ENCODE measurements at places on chromosomes 11 and 22.

- peak; percentile 11 for DNase-seq
Observed at GRCh38 chr11:110077831-110078325, 15.3 kb upstream of the ZC3H12C start.

GRCh38 chr11:64655941-64656601, 65.1 kb downstream of the SLC22A12 start:
- DNase-seq, result no peak

DNA sequence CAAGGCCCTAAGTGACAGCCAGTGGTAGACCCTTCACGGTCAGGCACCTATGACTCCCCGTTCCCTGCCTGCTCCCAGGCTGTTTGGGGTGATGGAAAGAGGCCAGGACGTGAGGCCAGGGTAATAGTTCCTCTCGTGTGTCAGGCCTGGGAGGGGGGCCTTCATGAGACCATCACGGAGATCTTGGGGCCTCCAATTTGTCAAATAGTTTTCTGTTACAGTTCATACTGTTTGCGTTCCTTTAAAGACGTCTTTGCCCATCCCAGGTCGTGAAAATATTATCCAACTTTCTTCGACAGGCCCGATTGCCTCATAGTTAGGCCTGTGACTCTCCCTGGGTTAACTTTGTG, 62.2 kb upstream of the KCNQ1OT1 start:
- DNase-seq, result no peak

DNA sequence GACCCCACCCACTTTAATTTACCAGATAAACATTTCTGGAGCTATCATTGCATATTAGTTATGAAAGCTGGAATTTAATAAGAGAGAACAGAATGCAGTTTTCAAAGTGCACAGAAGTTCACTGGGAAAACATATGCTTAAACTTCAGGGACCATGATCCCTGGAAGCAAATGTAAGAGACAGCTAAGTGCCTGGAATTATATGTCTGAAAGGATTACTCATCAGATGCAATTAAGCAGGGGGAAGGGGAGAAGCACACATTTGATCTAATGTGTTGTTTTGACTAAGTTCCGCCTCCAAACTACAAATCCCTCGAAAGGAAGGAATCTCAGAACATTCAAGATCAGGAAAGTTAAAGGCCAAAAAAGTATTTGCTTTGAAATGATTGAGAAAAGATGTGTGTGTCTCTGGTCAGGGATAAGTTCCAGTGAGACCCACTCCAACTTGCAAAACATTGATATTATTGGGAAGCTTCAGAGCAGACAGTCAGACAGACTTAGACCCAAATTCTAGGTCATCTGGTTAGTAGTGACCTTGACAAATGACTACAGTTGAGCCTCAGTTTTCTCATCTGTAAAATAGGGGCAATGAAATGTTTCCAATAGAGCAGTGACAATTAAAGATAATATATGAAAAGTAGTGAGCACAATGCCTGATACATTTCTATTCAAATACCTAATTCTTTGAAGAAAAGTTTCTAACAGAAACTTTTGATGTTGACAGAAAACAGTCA, 147.6 kb downstream of the ME3 start:
- no peak for DNase-seq

DNA sequence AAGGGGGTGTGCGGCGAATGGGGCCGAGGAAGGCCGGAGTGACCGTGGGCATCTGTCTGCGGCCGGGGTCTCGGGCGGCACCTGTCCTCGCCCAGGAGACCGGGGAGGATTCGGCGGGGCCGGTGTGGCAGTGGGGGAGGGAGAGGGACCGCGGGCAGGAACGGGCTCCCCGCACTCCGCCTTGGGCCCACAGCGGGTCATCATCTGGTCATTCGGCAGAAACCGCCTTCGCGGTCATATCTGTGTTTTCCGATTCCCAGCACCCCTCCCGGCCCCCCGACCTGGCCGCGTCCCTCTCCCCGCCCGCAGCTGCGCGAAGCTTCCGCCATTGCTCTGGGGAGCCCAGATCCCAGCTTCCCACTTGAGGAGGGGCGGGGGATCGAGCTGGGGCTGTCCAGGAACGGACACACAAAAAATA, 824 bp upstream of the CBX6 start:
- no peak for DNase-seq

DNA sequence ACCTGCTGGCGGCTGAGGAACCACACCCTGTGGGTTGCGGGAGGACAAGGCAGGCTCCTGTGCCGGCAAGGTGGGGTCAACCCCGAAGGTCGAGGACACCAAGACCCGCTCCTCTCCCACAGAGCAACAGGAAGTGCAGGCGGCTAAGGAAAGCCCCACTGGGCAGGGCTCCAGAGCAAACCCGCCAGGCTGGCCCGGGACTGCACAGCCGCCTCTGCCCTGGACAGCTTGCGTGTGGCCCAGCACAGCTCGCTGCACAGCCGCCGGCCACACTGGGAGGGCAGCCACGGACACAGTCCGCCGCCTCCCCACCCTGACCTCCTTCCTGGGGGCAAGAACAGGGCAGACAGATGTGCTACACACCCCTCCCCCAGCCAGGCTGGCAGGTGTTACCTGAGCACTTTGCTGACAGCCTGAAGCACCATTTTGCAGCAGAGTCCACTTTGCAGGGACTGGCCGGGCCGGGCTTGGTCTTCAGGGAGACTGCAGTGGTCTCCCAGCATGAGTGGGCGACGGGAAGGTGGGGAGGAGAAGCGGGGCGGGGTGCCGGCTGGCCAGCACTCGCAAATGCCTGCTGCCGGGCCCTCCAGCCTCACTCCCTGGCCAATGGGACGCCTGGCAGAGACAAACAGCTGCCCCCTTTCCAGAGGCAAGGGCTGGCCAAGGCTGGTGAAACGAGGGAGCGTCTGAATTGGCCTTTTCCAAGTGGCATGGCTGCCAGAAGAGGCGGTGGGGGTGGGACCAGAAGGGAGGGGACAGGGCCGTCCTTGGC, at the start of gene MOB2:
MOB2 (minus strand) TSS at position 726 of the 772 bp plus-strand sequence; CDS start at position 503, 223 bp downstream.
- DNase-seq, result peak; percentile 29

GRCh38 chr11:72102162-72102561, 935 bp downstream of the LAMTOR1 start:
- no peak for DNase-seq

DNA sequence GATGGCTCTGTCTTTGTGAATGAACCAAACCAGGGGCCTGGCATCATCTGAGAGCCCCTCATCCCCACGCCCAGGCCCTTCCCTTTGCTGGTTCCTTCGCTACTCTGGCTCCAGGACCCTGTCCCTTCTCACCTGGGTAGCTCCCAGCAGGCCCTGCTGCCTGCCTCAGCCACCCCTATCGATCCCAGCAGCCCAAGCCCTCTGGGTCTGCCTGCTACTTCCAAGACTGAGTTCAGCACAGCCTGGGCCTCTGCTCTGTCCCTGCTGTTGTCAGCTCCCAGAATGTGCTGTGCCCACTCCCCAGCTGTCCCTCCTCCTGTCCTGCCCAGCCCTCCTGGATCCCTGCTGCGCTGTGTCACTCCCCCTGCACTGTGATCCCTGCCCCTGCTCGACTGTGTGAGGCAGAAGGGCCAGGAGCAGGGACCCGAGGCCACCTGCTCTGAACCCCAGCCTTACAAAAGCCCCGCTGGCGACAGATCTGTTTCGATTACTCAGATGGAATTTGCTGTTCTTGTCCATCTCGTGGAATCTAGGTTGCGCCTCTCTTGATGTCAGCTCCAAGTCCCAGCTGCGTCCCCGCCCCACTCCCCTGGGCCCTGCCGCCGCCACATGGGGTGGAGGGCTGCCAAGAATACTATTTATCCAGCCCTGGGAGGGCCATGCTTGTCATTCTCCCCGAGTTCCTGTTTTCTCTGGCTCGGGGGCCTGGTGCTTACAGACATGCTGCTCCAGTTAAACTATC, 13.0 kb downstream of the MRPL21 start:
- DNase-seq, result no peak

- DNase-seq, result no peak
Observed at GRCh38 chr11:33616552-33616951, 84.1 kb downstream of the C11orf91 start.

- no peak for DNase-seq
Observed at GRCh38 chr11:75506827-75507226, 18.9 kb downstream of the GDPD5 start.

GRCh38 chr11:117188620-117189081, 10.1 kb downstream of the SIDT2 start:
- DNase-seq, result no peak

- no peak for DNase-seq
Observed at GRCh38 chr11:107018902-107019493, 722 bp upstream of the GUCY1A2 start.

- DNase-seq, result no peak
Observed at GRCh38 chr22:24728790-24729637, 45.5 kb downstream of the PIWIL3 start.

GRCh38 chr11:102763440-102763839, 17.0 kb downstream of the MMP10 start:
- DNase-seq, result no peak

- no peak for DNase-seq
Observed at GRCh38 chr11:31487848-31488247, 21.6 kb downstream of the IMMP1L start.
